ENCODE measurements at places on chromosomes 6 and 20.
A peak's percentile ranks its signal among the peaks of the same experiment; 100 is the strongest.

DNA sequence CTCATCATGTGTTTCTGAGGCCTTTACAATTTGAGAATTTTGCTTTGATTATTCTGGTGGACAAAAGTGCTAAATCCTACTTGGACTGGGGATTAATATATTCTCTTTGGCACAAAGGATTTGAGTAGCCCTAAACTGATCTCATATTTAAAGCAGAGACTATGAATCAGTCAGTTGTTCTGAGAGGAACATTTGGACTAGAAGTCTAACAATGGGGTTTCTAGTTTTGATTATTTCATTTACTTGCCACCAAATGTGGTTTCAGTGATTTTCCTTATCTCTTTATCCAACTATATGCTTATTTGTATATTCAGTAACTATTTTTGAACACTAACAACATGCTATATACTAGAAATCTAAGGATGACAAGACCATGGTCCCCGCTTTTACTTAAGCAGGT is 81.4 kb downstream of the PDE10A start:
- DNase-seq = no peak

GRCh38 chr6:84251891-84252539 is 24.6 kb upstream of the CEP162 start:
- no peak for DNase-seq

DNA sequence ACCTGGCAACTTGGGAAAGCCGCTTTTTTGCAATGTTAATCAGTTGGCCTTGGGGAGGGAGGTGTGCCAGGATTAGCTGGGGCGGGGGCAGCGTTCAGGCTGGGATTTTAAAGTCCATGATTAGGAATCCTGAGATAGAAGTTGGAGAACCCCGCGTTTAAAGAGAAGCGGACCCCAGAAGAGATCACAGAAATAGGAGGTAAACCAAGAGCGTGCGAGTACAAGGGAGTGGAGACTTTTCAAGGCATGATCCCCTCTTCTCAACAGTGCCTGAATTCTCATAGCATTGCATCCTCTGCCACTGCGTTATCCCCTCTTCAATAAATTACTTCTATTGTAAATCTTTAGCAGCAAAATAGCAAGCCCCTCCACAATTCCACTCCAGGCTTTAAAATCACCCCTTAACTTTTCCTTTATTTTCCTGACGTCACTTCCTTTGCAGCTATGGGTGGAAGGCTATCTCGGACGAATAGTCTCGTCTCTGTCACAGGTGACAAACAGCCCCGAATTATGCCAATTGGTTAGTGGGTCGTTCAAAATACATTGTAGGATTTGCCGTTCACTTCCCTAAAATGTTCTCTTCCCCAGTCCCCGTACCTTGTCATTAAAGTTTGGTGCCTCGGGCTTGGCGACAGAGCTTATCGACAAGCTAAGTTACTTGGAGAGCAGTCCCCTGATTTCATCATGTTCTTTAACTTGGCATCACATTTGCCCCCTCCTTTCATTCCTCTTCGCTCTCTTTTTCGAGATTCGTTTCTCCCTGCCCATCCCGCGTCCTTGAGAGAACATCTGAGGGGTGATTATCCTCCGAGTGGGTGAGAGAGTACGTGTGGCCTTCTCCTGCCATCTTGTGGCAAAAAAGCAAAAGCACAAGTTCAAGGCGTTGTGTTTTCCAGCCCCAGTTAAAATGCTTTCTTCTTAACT is 17.1 kb downstream of the OR2B2 start:
- peak; percentile 86 for DNase-seq

DNA sequence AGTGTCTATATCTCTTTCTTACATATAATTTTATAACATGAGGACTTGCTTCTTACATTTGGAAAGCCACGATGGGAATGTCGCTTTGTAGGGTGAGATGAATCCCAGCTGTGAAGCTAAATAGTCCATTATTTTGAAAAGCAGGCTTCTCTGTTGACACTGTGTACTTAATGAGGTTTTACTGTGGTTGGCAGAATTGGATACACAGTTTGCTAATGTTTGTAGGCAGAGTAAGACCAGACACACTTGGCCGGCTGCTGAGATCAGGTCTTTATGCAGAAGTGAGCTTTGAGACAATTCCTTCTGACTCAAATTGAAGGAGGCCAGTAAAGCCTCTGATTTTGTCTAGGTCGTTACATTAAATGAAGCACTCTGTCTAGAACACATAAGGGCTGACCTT is 93.0 kb downstream of the NDUFAF5 start:
- DNase-seq = no peak

DNA sequence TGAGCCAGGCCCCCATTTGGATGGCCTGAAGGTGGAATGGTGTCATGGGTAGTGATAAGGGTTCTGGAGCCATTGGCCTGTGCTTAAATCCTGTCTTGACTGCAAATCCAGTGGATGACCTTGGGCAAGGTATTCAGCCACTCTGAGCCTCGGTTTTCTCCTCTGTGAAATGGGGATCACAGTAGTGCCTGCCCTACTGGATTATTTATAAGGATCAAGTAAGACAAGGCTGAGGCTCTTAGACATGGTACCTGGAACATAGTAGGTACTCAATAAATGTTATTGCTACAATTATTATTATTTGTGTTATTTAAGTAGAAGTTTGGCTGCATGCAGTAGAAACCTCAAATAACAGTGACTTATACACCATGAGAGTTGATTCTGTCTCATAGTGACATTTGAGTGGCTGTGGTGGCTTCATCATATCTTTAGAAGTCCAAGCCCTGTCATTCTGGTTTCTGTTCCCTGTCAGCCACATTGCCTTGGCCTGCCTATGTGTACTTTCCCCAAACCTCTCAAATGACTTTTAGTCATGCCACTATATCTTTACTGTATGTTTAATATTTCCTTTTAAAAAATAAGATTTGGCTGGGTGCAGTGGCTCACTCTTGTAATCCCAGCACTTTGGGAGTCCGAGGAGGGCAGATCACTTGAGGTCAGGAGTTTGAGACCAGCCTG is 37.6 kb upstream of the CHMP4B start:
- no peak for DNase-seq

GRCh38 chr6:127550403-127550802 is 26.6 kb upstream of the C6orf58 start:
- no peak for DNase-seq

DNA sequence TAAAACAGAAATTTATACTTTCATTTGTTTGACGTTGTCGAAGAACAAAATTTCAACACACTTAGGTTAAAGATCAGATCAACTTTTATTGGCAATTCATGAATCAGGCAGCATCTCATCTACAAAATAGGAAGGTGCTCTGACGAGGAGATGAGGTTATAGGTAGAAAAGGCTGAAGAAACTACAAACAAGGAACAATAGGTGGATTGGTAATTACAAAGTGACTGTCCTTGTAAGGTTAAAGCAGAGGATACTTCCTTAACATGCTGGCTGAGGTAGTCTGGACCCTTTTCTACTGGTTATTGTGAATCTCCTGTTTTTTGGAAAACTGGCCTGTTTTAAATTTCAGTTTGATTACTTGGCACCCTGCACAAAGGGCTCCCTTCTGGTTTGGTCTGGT is 32.5 kb upstream of the TRIM27 start:
- DNase-seq = no peak

DNA sequence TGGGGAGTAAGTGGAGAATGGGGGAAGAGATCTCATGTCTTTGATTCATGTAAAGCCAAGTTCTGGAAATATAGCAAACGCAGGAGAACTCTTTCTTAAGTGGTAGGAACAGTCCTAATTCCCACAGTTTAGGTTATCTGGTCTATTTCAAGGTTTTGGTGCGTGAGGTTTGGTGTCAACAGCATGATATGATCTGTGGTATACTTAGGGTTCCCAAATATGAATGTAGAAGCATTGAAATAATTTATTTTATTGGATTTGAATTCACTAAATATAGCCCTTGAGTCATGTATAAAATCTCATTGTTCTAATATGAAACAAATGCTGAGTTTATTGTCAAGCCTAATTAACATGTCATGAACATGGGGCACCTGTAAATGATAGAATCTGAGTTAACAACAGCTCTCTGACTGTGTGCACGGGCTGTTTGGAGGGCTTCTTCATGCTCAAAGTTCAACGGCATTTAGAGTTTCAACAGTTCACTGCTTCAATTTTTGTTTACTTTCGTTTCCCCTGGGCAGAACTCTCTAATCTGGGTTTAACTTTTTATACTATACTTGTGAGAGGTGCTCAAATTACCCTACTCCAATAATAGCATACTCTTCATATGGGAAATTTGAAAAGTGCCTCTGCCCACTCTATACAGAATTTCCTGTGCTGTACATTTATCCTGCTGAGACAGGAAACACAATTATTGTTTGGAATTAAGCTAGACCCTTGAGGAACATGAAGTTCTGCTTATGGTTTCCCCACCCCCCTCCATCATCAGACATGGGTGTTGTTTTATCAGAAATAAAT is 236.3 kb upstream of the ZNF217 start:
- DNase-seq = peak; percentile 58

DNA sequence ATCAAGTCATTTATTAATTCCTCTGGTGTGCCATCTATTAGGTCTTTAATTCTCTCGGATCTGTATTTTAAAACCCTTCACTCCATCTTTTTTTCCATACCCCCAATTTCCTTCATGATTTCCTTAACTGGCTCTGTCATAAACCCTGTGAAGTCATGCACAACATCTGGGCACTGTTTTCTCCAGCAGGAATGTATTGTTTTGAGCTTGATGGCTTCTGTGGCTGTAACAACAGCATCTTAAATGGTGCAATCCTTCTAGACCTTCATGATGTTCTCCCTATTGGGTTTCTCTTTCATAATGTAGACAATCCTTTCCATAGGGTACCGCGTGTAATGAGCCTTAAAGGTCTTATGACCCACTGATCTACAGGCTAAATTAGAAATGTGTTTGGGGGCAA is 29.0 kb downstream of the CDK19 start:
- DNase-seq = no peak

GRCh38 chr6:37776566-37776965 is 43.0 kb upstream of the ZFAND3 start:
- DNase-seq = no peak

DNA sequence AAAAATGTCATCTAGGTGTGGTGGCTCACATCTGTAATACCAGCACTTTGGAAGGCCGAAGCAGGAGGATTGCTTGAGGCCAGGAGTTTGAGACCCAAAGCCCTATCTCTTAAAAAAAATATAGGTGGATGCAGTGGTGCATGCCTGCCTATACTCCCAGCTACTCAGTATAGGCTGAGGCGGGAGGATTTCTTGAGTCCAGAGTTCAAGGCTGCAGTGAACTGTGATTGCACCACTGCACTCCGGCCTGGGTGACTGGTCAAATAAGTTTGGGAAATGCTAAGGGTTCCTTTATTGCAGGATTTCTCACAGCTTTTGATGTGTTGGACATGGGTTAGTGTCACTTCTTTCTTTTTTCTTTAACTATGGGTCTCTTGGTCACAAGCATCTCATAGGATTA is 261.3 kb downstream of the PLCB1 start:
- no peak for DNase-seq

DNA sequence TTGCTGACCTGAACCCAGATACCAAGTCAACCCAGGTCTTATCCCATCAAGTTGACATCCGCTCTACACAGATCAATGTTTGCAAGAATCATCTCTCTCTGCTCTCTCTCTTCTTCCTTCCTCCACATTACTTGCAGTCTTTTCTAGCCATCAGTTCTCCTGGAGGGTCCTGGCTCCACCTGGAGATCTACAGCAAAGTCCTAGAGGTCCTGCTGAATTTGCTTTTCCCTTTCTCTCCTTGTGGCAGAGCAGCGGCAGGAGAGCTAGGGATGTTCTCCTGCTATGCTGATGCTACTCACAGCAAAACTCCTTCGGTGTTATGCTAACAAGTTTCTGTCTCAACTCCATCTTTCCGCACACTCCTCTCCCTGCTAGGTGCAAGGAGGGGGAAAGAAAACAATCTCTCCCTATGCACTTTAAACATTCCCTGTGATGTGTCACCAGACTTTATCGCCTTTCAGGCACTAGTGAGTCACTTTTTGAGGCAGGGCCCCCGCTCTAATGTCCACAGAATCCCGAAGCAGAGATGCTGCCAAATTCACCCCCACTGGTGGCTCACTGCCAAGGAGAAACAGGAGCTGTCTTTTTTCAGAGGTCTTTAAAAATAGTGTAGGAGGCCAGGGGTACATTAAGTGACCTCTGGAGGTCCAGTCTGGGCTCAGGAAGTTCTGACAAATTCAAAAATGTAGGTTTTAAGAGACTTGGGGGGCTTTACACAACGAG is 62.6 kb downstream of the FAM50B start:
- peak; percentile 68 for DNase-seq

GRCh38 chr20:8389381-8390036 is 257.4 kb downstream of the PLCB1 start:
- DNase-seq = peak; percentile 38

GRCh38 chr6:32941214-32941768 is 463 bp upstream of the HLA-DMB start:
- DNase-seq = no peak

DNA sequence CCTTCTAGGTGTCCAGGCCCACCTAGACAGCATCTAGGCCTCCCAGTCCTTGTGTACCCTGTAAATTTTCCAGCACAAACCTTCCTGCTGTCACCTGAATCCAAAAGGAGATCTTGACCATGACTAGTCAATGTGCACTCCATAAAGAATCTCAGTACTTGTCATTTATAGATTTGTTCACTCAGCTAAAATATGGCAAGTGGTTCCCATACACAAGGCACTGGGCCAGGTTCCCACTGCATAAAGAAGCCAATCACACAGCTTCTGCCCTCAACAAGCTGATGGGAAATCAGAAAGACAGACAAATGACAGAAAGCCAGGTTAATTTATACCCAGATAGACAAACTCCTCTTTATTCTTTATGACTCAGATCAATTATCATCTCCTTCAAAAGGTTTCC is 526.8 kb downstream of the CD83 start:
- no peak for DNase-seq

- no peak for DNase-seq
Measured at GRCh38 chr6:127811900-127812570, 88.8 kb downstream of the THEMIS start.

- no peak for DNase-seq
Measured at GRCh38 chr6:168369786-168370185, 50.2 kb upstream of the DACT2 start.

GRCh38 chr6:119727504-119728219 is 378.1 kb upstream of the MAN1A1 start:
- DNase-seq = no peak

DNA sequence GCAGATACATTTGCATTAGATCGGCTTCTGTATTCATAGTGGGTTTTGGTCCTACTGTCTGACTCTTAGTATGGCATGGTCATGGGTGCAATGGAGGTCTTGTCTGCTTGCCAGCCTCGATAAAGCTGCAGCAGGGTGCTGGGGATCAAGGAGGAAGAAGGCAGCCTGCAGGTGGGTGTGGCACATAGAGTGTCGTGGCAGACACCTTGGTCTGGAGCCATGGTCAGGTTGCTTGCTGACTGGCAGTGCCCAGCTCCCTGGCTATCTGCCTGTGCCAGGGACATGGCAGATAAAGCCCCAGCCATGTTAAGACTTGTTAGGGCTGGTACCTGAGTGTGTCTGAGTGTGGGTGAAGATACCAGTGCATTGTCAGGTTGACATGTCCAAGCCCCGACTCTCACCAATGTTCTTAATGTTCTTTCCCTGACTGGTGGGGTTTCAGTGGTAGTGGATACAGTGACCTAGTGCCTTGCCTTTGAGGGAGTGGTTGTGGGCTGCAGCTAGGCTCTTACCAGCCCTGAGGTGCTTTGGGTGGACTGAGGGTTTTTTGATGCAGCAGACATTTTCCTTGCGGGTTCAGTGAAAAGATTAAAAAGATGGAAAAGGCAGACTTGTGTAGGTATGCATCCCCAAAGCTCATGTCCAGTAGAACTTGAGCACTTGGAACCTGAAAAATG is 1.8 kb downstream of the FAM83D start:
- DNase-seq = no peak

All from ACHN (cell line).